Stimulated activated memory B cell treated with anti-CD40 and anti-IgM and Interleukin-4, amounts not matched to agents 10 μg/mL and 1 μg/mL and 100 μg/mL, for 72 hours (primary cell): ENCODE measurements at places on chromosomes 13 and 19.
A peak's percentile ranks its signal among the peaks of the same experiment; 100 is the strongest.

DNA sequence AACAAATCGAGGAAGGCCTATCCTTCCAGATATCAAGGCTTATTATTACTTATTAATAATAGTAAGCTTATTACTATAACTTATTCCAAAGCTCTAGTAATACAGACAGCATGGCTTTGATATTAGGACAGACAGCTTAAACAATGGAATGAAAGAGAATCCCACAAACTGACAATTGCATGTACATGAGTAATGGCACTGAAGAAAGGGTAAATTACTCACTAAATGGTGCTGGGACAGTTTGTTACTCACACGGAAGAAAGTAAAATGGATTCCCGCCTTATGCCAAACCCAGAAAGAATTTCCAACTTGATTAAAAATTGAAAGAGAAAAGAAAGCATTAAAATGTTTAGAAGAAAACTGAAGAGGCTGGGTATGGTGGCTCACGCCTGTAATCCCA, 60.3 kb downstream of the MIPEP start:
- ATAC-seq: no peak

DNA sequence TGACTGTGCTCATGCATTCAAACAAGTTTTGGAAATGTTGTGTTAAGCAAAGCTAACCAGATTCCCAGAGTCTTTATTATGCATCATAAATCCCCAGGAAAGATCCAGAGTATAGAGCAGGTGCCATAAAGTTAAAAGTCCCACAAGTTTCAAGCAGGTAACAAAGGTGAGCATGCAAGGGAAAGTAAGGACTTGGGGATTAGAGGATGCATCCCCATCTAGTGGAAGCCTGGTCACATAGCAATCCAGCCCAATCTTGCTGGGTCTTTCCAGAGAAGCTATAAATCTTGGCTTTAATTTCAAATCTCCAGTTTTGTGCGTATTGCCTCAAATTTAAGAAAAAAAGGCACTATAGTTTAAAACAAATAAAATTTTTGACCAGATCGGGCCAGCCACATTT, 72.7 kb downstream of the ZNF254 start:
- ATAC-seq: no peak

- no peak for ATAC-seq
Observed at GRCh38 chr19:43667876-43668405, 2.0 kb downstream of the PLAUR start.

DNA sequence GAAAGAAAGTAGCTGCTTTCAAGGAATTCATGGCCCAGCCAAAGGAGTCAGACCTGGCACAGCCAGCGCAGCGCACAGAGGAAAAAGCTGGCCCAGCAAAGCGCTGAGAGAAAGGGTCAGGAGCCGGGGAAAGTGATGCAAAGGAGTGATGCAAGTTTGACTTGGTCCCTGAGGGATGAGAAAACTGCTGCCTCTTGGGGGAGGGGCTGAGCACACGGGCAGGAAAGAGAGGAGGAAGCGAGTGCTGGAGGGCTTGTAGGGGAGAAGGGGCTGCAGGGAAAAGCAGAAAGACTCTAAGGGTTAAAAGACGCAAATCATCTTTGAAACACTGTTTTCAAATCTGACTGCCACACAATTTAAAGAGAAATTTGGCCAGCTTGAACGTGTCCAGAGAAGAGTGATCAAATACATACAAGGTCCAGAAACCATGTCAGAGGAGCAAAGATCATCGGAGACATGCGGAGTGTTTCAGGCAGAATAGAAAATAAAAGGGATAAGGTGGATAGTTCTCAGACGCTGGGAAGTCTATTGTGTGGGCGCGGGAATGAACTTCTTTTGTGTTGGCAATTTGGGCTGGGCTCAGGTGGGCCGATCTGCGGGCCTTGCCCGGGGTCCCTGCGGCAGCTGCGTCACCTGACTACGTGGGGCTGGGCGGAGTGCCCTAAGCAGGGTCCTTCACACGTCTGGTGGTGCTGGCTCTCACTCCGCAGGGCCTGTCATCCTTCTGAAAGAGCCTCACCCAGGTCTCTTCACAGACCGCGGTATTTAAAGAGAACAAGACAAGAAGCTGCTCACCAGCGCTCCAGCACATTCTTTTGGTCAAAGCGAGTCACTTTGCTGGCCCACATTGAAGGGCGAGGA, 18.1 kb downstream of the N4BP2L1 start:
- ATAC-seq: no peak

- peak; percentile 59 for ATAC-seq
Observed at GRCh38 chr19:9586764-9587163, 2.5 kb upstream of the ZNF121 start.

- ATAC-seq: peak; percentile 5
Observed at GRCh38 chr19:37975596-37976515, 68.8 kb downstream of the SIPA1L3 start.

GRCh38 chr19:15237759-15238638, 5.8 kb upstream of the EPHX3 start:
- ATAC-seq: no peak

DNA sequence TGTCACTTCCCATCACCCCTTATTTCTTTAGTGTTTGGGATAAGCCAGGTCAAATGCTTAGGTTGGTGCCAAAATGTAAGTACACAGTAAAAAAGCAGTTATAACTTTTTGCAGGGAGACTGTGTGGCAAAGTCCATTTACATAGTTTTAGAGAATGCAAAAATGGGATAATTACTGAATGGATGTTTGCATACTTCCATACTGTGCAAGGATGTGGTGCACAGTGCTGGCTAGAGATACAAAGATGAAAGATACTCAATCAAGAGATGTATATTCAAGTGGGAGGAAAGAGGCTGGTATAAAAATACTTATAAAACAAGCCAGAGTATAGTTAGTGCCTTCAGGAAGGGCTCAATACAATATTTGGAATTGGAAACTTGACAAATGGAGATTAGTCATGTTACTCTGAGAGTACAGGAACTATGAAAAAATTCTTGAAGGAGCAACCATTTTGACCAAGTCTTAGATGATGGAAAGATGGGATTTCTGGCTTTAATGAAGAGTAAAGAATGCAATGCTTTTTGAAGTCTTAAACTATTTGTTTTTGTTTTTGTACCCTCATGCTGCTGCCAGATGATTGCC, 8.0 kb downstream of the PDS5B start:
- ATAC-seq: no peak

- ATAC-seq: peak; percentile 78
Observed at GRCh38 chr19:12985049-12985776, 10.1 kb upstream of the NFIX start.

- ATAC-seq: peak; percentile 57
Observed at GRCh38 chr13:110150384-110151101, 156.4 kb downstream of the COL4A1 start.

DNA sequence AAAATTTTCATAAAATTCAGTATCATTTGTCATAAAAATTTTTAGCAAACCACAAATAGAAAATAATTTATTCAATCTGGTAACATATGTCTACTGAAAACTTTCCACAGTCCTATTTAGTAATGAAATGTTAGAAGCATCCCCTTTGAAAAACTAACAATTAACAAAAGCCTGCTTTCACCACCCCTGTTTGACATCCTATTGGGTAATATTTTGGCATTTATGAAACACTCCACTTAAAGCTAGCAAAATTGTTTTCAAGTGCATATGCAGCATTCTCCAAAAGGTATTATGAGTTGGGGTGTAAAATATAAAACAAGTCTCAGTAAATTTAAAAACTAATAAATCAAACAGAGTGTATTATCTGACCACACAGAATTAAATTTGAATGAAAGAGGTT, 189.4 kb downstream of the NBEA start:
- no peak for ATAC-seq

GRCh38 chr19:14378890-14379289, 2.4 kb upstream of the ADGRE5 start:
- ATAC-seq: no peak

DNA sequence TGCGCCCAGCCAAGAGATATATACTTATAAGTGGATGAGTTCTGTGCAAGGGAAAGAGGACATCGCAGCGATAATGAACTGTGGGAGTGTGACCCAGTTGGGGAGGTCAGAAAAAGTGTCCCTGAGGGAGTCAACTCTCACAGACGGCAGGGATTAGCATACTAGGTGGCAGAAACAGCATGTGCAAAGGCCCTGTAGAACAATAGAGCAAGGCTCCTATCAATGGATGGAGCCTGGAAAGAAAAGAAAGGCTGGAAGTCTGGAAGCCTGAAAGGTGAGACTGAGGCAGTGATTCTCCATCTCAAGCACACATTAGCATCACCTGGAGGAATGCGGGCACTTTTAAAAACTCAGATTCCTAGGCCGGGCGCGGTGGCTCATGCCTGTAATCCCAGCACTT, 21.4 kb upstream of the TNFSF14 start:
- no peak for ATAC-seq
